ENCODE measurements at places on chromosomes 6 and 20.

DNA sequence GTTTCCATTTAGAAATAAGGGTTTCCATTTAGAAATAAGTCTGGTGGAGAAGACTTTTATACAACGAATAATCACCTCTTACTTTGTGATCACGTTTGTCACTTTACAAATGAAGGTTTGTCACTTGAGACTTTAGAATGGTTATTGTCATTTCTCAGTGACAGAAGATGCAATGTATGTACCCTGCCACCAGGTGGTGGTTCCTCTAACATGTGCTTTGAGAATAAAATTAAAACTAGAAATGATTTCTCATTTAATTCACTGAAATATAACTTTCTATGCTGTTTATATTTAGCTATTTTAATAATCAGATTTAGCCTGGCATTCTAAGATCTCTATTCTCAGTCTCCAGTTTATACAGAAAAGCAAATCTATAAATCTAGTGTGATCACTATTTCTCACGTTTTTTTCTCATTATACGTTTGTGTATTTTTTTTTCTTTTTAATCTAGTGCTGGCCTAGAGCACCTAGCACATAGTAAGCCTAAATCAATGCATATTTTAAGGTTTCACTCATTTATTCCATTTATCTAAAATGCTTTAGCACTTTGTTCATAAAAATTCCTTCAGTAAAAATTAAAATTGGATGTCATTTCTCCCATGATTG is 57.4 kb upstream of the TFAP2D start:
- no peak for DNase-seq

- DNase-seq = no peak
These were observed 43.6 kb downstream of the ADTRP start for GRCh38 chr6:11734861-11735613.

GRCh38 chr20:59631751-59632540 is 27.6 kb downstream of the PHACTR3 start:
- DNase-seq = no peak

DNA sequence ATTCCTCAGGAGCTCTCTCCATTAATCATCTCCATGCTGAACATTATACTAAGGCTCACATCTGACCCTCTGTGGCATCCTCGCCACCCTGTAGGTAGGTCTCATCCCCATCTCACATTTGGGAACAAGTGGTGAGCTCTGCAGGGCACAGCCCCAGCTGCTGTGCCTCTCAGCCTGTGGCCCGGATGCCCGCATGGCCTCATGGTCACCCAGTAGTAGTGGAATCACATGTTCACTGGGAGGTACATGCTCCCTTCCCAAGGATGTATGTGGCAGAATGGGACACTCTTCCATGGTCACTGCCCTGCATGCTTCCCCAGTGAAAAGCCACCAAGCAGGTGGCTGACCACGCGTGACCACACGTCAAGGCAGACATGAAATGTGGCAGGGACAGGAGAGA is 26.3 kb upstream of the APMAP start:
- no peak for DNase-seq

DNA sequence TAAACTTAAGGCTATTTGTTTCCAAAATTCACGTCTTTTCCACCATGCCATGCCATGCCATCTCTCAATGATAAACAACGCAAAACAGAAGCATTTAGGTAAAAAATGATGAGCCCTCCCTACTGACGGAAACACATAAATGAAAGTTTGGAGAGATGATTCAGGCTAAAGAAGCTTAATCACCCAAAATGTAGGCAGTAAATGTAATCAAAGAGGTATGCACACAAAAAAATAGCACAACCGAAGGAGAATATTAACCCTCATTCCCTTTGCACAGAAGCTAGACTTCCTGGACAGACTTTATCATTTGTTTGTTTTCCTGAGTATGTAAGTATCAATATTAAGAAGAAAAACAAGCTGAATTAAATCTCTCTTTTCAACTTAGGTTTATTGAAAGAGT is 28.8 kb downstream of the DCDC2 start:
- DNase-seq = no peak

- no peak for DNase-seq
These were observed 768.0 kb upstream of the GJE1 start for GRCh38 chr6:141364694-141365093.

DNA sequence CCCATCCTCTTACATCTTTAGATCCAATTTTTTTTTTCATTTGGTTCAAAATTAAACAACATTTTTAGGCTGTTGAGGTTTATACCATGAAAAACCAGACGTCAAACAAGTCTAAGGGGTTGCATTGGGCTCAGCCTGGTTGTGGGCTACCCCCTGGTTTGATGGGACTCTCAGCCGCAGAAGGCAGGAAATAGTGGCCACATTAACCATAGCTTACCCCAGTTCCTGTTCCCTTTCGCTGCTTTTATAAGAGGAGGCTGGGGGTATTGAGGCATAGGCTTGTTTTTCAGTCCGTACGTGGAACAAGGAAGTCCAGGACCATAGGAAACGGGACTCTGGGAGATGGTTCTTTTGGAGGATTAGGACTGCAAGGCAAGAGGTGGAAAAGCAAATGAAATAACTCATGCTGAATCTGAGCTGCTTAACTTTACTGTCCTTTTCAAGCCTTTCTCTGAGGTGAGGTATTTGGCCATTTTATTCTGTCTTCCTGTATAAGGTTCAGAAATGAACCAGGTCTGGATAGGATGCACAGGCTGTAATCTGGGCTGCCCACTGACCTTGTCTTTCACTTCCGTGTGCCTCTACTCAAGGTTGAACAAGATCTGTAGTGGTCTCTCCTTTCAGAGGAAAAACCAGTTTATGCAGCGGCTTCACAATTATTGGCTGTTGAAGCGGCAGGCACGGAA is 7.7 kb downstream of the BRPF3 start:
- no peak for DNase-seq

GRCh38 chr6:24415753-24416152 is 13.0 kb downstream of the MRS2 start:
- no peak for DNase-seq

DNA sequence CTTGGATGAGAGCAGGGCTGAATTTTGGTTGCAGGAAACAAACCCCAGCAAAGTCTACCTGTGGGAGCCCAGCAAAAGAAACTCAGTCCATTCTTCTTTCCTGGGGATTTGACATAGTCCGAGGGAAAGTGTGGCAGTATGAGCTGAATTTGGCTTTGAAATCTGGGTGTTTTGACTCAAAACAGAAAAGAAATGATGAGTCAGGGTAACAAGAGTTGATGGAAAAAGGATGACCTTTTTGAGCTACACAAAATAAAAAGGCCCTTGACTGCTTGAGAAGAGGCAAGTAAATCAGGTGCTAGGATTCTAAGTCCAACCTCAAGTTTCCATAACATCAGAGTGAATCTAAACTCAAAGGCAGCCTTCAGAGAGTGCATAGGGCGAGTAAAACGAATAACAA is 163.3 kb upstream of the BMP2 start:
- no peak for DNase-seq

DNA sequence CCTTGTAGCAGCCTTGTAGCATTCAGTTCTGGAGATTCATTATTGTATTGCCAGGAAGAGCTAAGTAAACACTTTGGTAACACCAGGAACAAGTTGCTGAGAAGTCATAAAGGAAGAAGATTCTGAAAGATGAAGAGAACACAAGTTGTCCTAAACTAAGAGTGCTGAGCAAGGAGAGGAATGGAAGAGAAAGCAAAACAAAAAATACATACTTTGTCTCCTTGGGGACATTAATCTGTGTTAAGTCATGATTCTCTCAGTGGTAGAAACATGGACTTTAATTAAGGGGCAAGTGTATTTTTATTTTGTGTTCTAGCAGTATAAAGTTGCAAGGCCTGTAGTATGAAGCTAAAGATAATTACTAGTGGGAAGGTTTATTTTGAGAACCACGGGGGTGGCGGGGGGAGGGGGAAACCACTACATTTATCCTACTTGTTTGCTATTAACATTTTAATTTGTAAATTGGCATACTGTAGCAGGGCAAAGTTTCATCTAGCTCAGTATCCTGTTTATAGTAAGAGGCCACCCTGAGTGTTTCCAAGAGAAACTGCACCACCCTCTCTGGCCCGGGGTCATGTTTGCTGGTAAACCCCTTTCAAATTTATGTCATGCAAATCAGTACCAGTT is 463.0 kb downstream of the CDKAL1 start:
- DNase-seq = no peak

DNA sequence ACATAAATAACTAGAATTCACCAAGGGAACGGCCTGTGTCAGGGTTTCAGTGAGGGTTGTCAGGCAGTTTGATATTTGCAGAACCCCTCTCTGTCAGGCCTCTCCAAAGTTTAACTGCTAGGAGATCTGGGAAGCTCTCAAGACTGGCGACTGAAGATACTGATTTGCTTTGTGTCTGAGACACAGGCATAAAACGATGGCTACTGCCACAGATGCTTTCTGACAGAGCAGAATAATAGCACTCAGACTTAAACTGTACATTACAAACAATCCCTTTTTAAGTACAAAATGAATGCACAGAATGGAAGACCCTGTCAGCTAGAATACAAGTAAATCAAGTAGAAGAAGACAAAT is 7.2 kb upstream of the ATXN1 start:
- DNase-seq = no peak

DNA sequence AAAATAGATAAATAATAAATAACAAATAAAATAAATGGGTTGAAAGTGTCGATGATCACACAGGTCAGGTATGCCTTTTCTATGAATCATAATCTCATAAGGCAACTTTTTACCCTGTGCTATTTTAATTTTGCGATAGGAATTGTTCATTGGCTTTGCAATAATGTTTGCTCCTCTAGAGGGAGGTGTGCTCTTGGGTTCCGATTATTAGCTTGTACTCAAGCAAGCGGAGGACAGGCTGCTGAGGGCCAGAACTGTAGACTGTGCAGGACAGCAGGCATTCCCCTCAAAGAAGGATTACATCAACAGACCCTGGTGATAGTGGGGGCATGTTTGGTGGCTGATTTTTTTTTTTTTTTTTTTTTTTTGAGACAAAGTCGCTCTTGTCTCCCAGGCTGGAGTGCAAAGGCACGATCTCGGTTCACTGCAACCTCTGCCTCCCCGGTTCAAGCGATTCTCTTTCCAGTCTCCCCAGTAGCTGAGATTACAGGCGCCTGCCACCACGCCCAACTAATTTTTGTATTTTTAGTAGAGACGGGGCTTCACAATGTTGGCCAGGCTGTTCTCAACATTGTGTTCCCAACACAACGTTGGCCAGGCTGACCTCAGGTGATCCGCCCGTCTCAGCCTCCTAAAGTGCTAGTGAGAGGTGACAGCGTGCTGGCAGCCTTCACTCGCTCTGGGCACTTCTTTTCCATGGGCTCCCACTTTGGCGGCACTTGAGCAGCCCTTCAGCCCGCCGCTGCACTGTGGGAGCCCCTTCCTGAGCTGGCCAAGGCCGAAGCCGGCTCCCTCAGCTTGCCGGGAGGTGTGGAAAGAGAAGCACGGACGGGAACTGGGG is 35.6 kb downstream of the RIOK1 start:
- no peak for DNase-seq

- DNase-seq = no peak
These were observed at the start of gene IRAK1BP1 for GRCh38 chr6:78867370-78868040. Gene IRAK1BP1 (plus strand): TSS chr6:78867551. CDS start chr6:78867577, 26 bp downstream.

GRCh38 chr20:9139106-9139833 is 70.4 kb downstream of the PLCB4 start:
- DNase-seq = no peak

DNA sequence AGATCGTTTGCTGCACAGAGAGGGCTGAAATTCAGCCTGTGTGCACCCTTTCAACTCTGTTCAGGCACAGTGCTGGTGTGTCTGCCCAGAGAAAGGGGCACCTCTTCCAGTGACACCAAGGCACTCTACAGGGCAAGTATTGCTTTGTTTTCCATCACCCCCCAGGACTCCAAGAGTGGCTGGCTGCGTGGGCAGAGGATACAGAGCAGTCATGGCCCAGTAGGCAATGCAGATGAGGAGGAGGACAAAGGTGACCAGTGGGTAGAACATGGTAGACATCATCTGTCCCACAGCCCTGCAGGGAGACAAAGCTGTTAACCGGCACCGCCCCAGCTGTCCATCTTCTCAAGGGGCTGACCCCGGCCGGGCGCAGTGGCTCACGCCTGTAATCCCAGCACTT is 6.7 kb upstream of the NEU1 start:
- DNase-seq = no peak

DNA sequence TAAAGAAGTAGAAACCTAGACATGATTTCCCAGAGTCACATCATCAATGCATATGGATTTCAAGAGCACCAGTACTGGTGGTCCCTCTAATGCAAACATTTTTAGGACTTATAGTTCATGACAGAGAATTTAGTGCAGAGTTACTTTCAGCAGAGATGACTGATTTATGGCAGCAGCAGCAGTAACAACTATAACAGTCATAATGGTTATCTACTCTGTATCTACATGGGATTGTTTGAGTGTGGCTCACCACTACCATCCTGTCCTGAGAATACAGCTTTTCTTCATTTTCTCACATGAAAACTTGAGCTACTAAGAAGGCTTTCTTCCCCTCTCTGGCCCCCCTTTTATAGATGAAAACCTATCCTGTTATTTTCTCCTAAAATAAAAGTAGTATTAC is 128.5 kb upstream of the ENPP5 start:
- no peak for DNase-seq

DNA sequence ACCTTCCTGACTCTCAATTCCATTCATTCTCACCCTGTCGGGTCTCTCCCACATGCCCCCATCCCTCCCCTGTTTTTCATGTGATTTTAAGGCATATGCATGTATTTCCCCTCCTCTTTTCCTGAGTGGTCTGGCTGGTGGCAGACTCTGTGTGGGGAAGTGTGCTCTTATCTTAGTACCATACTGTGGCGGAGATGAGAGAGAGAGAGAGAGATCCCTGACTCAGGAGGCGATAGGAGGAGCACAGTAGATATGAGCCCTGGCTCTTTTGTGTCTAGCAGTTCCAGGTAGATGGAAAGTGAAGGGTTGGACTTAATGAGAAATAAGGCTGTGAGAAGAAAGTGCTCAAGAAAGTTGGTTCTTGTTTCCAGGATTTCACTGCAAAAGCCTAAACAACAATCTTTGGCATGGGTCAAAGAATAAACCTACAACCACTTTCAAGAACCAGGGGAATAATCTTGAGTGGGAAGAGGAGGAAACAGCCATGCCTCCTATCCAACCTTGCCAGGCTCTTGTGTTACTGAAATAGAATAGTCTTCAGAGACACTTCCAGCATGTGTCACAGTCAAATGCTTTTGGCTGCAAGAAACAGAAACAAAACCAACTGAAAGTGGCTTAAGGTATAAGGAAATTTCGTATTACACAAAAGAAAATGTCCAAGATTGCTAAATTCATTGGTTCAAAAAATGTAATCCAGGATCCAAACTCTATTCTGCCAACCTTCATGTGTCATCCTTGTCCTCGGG is 123.8 kb upstream of the MYLIP start:
- DNase-seq = no peak

GRCh38 chr6:155832596-155832995 is 377.0 kb upstream of the NOX3 start:
- no peak for DNase-seq

GRCh38 chr6:906920-907319 is 214.0 kb upstream of the EXOC2 start:
- DNase-seq = no peak

GRCh38 chr6:10237298-10238038 is 177.4 kb downstream of the TFAP2A start:
- no peak for DNase-seq

DNA sequence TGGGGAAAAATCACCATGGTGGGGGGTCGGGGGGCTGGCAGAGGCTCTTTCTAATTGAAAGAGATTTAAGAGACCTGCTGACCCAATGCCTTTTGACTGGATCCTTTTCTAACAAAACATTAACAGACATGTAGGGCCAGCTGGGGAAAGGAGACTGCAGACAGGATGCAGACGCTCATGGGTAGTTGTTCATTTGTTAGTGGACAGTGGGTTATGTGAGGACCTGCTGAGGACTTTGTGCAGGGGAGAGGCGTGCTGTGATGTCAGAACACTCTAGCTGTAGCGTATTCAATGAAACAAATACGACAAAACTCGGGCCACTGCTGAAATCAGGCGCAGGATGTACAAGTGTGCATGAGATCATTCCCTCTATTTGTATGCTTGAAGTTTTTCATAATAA is 1.2 kb downstream of the IP6K3 start:
- DNase-seq = no peak

Measured in cortex of kidney (tissue), 1 donor.